Activated CD4-positive, alpha-beta T cell treated with anti-CD3 and anti-CD28 coated beads, Interleukin-2, amount 10 ng/mL, durations not matched to agents 24 days and 14 days (primary cell): ENCODE measurements at places on chromosomes 12 and 14. TPM values are rescaled to one million over a fixed set of nuclear protein-coding genes. Genes with fewer than 3 reads are reported as not detected.
A peak's percentile ranks its signal among the peaks of the same experiment; 100 is the strongest.

- DNase-seq = no peak
- no peaks in the 10 kb centered on the region for H3K27me3 ChIP-seq
- H3K36me3 ChIP-seq = peaks cover 56% of the 10 kb centered on the region
- H3K27ac ChIP-seq = peak overlapping the region; percentile 34
- peaks cover 30% of the 10 kb centered on the region for H3K4me1 ChIP-seq
- H3K4me3 ChIP-seq = no peak overlapping the region
Measured at GRCh38 chr12:49647827-49648711, 24.7 kb downstream of the PRPF40B start.

DNA sequence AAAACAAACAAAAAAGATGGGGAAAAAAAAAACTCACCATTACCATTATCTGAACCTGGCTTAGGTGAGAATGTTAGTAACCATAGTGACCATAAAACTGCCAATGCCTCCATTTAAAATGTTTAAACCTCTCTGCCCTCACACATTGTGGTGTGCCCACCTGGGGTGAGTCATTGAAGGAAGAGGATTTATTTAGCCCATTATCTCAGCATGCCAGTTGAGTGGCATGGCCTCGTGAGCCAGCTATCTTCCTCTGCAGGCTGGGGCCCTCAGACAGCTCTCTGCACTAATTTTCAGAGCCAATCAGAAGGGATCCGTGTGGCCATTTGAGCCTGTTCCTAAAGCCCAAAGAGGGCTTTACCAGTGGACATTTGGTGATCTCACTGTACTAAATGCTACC lies 81.8 kb upstream of the CCDC198 start:
- DNase-seq = no peak
- H3K4me1 ChIP-seq = no peaks in the 10 kb centered on the region
- no peak overlapping the region for H3K4me3 ChIP-seq
- no peaks in the 10 kb centered on the region for H3K27me3 ChIP-seq
- no peaks in the 10 kb centered on the region for H3K36me3 ChIP-seq

DNA sequence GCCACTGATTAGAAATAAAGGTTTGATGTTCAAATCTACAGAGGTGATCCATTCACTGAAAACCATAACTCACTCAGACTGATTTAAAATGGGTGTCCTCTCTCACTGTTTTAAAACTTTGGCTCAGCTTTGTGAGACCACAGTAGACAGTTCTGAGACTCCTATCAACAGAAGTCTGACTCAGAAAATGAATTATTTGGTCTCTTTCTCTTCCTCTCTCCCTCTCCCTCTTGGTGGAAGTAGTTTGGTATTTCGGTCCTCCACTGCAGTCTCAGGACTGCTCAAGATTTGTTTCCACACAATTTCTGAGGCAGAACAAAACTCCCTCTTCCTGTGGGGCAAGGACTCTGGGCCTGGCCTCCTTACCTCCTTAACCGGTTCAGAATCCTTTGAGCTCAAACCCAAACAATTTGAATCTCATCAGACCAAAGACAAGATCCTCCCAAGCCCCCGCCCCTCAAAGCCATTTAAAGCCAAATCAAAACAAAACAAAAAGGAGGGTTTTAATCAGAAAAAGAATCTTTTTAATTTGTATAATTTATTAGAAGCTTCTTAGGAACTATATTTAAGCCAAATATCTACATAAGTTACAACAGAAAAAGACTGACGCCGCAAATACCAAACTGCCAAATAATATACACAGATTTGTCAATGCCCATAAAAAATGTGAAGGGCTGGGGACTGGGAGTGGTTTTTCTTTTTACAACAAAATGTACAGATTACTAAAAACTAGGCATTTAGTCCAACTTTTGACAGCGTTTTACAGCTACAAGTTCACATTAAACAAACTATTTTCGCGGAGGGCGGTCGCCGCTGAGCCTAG lies 3.9 kb downstream of the NKX2-1 start:
- peaks cover 2% of the 10 kb centered on the region for H3K36me3 ChIP-seq
- no peak overlapping the region for H3K4me3 ChIP-seq
- H3K4me1 ChIP-seq = peaks cover 2% of the 10 kb centered on the region

GRCh38 chr12:6058481-6059161 lies 65.8 kb downstream of the VWF start:
- no peaks in the 10 kb centered on the region for H3K36me3 ChIP-seq
- H3K4me3 ChIP-seq = no peak overlapping the region
- peaks cover 2% of the 10 kb centered on the region for H3K4me1 ChIP-seq
- H3K27ac ChIP-seq = no peak overlapping the region
- no peak for DNase-seq
- H3K27me3 ChIP-seq = peaks cover 14% of the 10 kb centered on the region

DNA sequence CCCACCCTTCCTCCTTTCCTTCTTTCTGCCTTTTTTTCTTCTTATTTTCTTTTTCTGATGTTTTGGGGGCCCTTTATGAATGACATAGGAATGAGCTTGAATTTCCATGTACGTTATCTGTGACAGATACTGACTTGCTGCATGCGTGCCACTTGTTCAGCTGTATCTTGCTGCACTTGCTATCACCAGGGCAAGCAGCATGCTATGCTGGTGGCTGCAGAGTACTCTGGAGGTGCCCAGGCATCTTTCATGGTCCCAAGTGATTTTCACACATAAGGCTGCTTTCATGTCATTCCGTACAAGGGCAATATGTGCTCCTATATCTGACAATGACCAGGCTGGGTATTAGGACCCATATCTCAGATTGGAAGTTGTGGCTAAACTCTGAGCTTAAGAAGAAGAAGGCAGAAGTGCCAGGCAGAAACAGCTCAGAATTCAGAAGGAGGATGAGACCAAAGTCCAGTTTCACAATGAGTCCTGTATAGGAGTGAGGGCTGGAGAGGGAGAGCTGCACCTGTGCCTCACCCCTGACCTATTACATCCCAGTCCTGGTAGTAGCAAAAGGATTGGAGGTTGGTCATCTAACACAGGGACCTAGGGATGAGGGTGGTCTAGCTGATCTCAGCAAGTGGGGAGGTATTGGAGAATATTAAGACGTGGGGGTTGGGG lies 299.0 kb upstream of the DDHD1 start:
- H3K4me3 ChIP-seq = no peak overlapping the region
- H3K36me3 ChIP-seq = no peaks in the 10 kb centered on the region
- peaks cover 1% of the 10 kb centered on the region for H3K27me3 ChIP-seq
- DNase-seq = no peak

DNA sequence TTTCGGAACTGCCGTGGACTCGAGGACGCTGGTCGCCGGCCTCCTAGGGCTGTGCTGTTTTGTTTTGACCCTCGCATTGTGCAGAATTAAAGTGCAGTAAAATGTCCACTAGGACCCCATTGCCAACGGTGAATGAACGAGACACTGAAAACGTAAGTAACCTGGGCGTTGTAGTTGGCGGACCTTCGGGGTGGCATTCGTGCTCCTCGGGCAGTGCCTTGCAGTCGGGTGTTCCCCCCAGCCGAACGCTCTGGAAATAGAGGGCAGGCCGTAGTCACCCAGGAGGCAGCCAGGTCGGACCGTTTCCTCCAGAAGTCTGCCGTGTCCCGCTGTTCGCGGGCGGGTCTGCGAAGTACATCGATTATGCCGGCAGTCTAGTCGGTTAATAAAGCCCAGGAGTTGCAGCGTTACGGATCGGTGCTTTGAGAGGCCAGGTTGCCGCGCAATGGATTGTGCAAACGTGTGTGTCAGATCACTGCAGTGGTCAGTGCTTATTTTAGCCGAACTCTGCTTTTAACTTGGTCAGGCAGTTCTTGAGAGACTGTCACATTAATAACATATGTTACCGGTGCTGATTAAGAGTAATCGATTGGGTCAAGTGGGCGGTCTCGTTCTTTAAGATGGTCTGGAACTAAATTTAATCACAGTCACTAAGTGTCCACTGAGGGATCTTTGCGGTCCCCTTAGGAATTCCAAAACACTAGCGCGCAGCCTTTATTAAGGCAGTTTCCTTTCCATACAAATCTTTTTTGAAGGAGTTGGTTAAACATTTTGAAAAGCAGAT lies 906 bp downstream of the MARK3 start:
- DNase-seq = peak; percentile 82
- peak overlapping the region; percentile 96 for H3K27ac ChIP-seq
- peak overlapping the region; percentile 94 for H3K4me3 ChIP-seq
- peaks cover 4% of the 10 kb centered on the region for H3K27me3 ChIP-seq
- peaks cover 6% of the 10 kb centered on the region for H3K36me3 ChIP-seq
- peaks cover 35% of the 10 kb centered on the region for H3K4me1 ChIP-seq

- no peak for DNase-seq
- H3K4me1 ChIP-seq = peaks cover 57% of the 10 kb centered on the region
- peaks cover 51% of the 10 kb centered on the region for H3K36me3 ChIP-seq
Measured at GRCh38 chr14:33945210-33946088, 5.4 kb downstream of the EGLN3 start.

DNA sequence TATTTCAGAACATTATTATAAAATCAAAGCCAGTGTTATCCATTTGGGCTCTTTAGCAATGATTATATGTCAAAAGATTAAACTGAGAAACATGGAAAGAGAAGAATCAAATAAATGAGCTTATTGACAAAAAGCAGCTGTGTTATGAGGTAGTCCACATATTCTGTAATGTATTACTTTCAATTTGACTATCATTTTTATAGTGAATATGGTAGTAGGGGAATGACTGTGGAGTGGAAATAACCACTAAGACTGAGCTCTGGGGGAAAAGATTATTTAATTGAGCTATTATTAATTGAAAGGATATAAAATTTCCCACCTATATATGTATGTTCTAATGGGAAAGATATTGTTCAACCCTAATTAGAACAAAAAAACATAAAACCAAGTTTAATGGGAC lies 381.3 kb downstream of the TMTC2 start:
- H3K4me3 ChIP-seq = no peak overlapping the region
- H3K27me3 ChIP-seq = no peaks in the 10 kb centered on the region
- H3K4me1 ChIP-seq = no peaks in the 10 kb centered on the region

DNA sequence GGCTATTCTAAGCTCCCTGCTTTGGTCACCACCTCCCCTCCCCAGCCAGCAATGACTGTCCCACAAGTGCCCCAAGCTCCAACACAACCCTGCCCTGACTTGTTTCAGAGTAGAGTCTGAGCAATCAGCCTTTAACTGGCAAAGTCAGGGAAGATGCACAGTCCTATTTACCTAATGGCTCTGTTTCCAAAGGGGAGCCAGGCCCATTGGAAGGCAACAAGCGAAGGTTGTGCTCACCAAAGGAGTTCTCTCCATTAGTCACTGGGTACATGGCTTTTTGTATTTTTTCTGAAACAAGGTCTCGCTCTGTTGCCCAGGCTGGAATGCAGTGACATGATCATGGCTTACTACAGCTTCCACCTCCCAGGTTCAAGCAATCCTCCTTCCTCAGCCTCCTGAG lies 267.1 kb upstream of the CRY1 start:
- H3K36me3 ChIP-seq = peaks cover 11% of the 10 kb centered on the region
- H3K27ac ChIP-seq = no peak overlapping the region
- no peak for DNase-seq
- H3K4me1 ChIP-seq = peaks cover 42% of the 10 kb centered on the region

DNA sequence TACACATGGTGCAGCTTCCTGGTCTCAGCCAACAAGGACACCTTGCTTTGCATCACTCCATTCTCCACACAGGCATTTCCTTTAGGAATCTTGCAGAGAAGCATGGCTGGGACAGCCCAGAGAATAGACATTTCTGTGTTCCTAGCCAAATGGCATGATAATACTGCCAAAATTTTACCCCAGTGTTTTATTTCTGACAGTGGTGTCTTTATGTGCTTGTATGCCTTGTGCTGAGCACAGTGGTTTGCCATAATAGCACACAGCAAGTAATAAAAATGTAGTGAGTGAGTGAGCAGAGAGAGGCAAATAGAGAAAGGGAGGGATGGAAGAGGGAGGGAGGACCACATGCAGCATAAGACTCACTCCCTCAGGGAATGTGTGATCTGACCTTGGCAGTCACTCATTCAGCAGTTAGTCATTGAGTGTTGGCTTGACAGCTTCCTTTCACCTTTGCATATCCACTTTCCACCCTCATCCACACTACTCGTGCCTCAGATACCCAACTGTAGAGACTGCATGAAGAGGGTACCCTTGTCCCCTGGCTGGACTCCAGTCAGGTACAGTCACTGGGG lies 212.8 kb upstream of the CCDC196 start:
- DNase-seq = no peak
- no peaks in the 10 kb centered on the region for H3K36me3 ChIP-seq

DNA sequence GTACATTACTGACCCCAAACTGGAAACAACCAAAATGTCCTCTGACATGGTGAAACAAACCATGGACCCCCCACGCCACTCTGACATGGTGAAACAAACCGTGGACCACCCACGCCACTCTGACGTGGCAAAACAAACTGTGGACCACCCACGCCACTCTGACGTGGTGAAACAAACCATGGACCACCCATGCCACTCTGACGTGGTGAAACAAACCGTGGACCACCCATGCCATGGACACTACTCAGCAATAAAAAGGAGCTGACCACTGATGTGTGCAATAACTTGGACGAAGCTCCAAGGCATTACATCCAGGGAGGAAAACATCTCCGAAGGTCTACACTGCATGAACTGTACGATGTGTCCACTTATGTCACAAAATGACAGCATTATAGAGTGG lies 3.1 kb upstream of the GOLGA3 start:
- no peak overlapping the region for H3K27ac ChIP-seq
- peaks cover 36% of the 10 kb centered on the region for H3K4me1 ChIP-seq
- H3K36me3 ChIP-seq = peaks cover 39% of the 10 kb centered on the region
- no peak overlapping the region for H3K4me3 ChIP-seq
- no peaks in the 10 kb centered on the region for H3K27me3 ChIP-seq

- H3K27me3 ChIP-seq = no peaks in the 10 kb centered on the region
- no peak overlapping the region for H3K4me3 ChIP-seq
- H3K4me1 ChIP-seq = peaks cover 57% of the 10 kb centered on the region
- no peak for DNase-seq
Measured at GRCh38 chr12:104749545-104749944, 208.5 kb downstream of the SLC41A2 start.

- DNase-seq = no peak
- H3K4me3 ChIP-seq = no peak overlapping the region
- H3K36me3 ChIP-seq = no peaks in the 10 kb centered on the region
Measured at GRCh38 chr12:79655036-79655435, 35.7 kb downstream of the PAWR start.

DNA sequence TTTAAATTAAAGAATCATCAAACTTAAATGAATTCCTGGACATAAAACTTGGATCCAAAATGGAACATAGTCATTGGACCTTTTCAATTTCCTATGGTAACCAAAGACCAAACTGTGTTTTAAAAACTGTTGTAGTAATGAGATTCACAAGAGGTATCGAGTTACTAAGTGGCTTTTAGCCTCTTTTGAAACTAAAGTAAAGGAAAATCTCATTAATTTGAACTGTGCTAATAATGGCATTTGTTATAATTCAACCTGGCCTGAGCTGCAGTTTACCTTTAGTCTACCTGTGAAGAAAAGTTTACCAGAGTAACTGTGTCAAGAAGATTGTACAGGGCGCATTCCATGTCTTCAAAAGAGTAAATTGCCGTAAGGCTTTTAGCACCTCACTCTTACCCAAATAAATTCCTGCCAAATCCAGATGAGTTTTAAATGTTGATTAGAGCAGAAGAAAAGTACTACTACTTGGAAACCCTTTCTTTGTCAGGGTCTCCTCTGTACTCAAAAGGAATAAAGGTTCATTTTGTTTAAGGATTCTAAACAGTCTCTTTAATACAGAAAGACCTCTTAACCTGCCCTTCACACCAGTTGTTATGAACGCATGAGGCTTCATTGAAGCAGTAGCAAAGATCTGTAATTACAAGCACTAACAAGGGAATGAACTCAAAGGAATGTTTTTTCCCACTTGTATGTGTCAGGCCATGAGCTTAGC lies 17.1 kb upstream of the MED13L start:
- no peak overlapping the region for H3K27ac ChIP-seq
- no peaks in the 10 kb centered on the region for H3K4me1 ChIP-seq

Gene PTHLH
- total RNA-seq = not detected in 2 replicates

Gene FGF23
- not detected in 2 replicates for total RNA-seq

Gene NANOG
- not detected in 2 replicates for total RNA-seq

Gene GPR135
- total RNA-seq = 1.8 and 2.0 TPM in 2 replicates

Gene RPS6KA5
- total RNA-seq = 13.5 and 13.8 TPM in 2 replicates

Gene CPNE6
- total RNA-seq = not detected in 2 replicates

Gene EFS
- not detected in 2 replicates for total RNA-seq

Gene MEG3
- not detected in 2 replicates for total RNA-seq
